ENCODE measurements at places on chromosomes 1 and 21. TPM values are rescaled to one million over a fixed set of nuclear protein-coding genes. Genes with fewer than 3 reads are reported as not detected.

The CD2 gene
- total RNA-seq, result not detected

The HES3 gene
- not detected for total RNA-seq

The NHLH2 gene
- total RNA-seq, result 1.7 TPM

The CROCC gene
- 19.5 TPM for total RNA-seq

The DIO1 gene
- total RNA-seq, result not detected

The FMO1 gene
- total RNA-seq, result 5.8 TPM

The DTL gene
- 2.7 TPM for total RNA-seq

The CA14 gene
- total RNA-seq, result 1.7 TPM

The C1QB gene
- total RNA-seq, result 4.8 TPM

The FMO4 gene
- 1.9 TPM for total RNA-seq

The CD48 gene
- total RNA-seq, result 1.1 TPM

The GBP4 gene
- total RNA-seq, result 2.2 TPM

The OR2AK2 gene
- 0.78 TPM for total RNA-seq

The LCE1C gene
- total RNA-seq, result not detected

The CASQ2 gene
- total RNA-seq, result 0.47 TPM

The TDRD5 gene
- 2.7 TPM for total RNA-seq

The FALEC gene
- 1.1 TPM for total RNA-seq

The TMEM240 gene
- total RNA-seq, result 18.1 TPM

The FNDC10 gene
- 2.7 TPM for total RNA-seq

The PAPPA2 gene
- 13.1 TPM for total RNA-seq

The S100A4 gene
- total RNA-seq, result 0.62 TPM

The DHRS3 gene
- total RNA-seq, result 11.5 TPM

The DPH5 gene
- total RNA-seq, result 41.3 TPM

The ITLN1 gene
- 0.47 TPM for total RNA-seq

The MNDA gene
- total RNA-seq, result 4.2 TPM

The OPTC gene
- total RNA-seq, result not detected

The MCOLN3 gene
- not detected for total RNA-seq

The GNAT2 gene
- total RNA-seq, result not detected

The ANGPTL3 gene
- total RNA-seq, result not detected

The NDC1 gene
- total RNA-seq, result 50.4 TPM

The S100A7 gene
- total RNA-seq, result not detected

The PIGV gene
- 9.5 TPM for total RNA-seq

The AADACL3 gene
- total RNA-seq, result not detected

The LCE1B gene
- not detected for total RNA-seq

The F3 gene
- total RNA-seq, result 25.6 TPM

The GJB4 gene
- not detected for total RNA-seq

The SAMD11 gene
- total RNA-seq, result 0.16 TPM

The PTPN22 gene
- 1.2 TPM for total RNA-seq

The AXDND1 gene
- total RNA-seq, result 0.78 TPM

The S100A1 gene
- total RNA-seq, result 0.47 TPM

The C1orf167 gene
- total RNA-seq, result not detected

The ELOA gene
- 23.7 TPM for total RNA-seq

The DYNLT5 gene
- total RNA-seq, result 3.6 TPM

The FAM78B gene
- total RNA-seq, result 5.1 TPM

The ACTA1 gene
- total RNA-seq, result 1.7 TPM

The TPTE gene
- not detected for total RNA-seq

The HCN3 gene
- 15.6 TPM for total RNA-seq

The EDEM3 gene
- 82.8 TPM for total RNA-seq

The AGO4 gene
- 102 TPM for total RNA-seq

The FAM43B gene
- 0.16 TPM for total RNA-seq

The INTS7 gene
- total RNA-seq, result 39.5 TPM

The PGBD5 gene
- 25.6 TPM for total RNA-seq

The CCT8 gene
- total RNA-seq, result 310 TPM

The CLCNKB gene
- total RNA-seq, result 0.16 TPM

The SELE gene
- 0.94 TPM for total RNA-seq
